DND-41 (cell line): ENCODE measurements at places on chromosomes 2 and 18.

GRCh38 chr2:169065422-169065821, 3.9 kb upstream of the DHRS9 start:
- no peak for DNase-seq

GRCh38 chr2:10331702-10332401, 29.1 kb downstream of the HPCAL1 start:
- DNase-seq: no peak

DNA sequence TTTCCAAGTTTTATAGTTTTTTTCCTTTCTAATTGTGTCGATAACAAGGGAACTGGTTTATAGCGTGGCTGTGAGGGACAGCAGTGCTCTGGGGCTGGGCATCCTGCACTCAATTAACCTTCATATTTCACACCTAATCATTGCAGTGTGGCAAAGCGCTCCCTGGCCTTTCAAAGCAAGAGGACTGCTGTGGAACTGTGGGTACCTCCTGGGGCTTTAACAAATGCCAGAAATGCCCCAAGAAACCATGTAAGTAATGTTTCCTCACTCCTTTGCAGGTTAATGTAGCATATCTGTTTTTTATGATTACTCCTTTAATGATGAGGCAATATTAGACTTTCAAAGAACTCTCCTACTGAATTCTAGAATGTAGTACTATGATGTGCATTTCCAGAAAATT, 259.0 kb upstream of the RASGRP3 start:
- DNase-seq: no peak

- DNase-seq: no peak
Observed at GRCh38 chr2:120885321-120885720, 149.7 kb downstream of the GLI2 start.

- peak; percentile 17 for DNase-seq
Observed at GRCh38 chr2:172446474-172447063, 19.2 kb downstream of the ITGA6 start.

- no peak for DNase-seq
Observed at GRCh38 chr2:21812766-21813165, 689.0 kb downstream of the TDRD15 start.

DNA sequence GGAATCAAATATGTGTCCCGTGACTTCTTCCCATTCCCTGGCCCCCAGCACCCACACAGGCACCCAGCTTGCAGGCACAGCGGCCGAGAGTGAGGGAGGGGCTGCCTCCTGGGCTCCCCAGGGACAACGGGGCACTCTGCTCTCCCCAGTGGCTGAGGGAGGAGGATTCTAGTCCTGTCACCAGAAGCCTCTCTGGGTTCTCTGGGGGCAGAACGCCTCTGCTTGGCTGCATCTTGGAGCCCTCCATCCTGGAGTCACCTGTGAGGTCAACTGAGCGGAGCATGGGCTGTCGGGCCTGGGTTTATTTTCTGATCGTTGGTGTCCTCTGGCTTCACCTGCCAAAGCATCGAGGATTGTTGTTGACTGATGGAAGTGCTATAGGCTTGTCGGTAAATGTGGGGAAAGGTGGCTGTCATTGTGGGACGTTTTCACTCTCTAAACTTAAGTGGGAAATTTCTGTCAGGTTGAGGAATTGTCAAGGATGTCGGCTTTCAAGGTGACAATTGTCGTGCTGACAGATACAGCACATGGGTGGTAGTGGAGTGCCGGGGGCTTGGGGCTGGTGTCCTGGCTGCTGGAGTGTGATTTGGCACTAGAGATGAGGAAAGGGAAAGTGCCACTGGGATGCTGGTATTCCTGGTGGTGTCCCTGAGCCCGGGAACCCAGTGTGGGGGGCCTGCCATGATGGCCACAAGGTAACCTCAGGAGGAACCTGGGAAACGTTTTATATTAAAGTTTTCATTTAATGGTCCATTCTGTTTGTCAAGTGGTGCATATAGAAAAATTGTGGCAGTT, 13.6 kb downstream of the SH3RF3 start:
- no peak for DNase-seq

- no peak for DNase-seq
Observed at GRCh38 chr2:19882286-19882685, 19.5 kb downstream of the TTC32 start.

DNA sequence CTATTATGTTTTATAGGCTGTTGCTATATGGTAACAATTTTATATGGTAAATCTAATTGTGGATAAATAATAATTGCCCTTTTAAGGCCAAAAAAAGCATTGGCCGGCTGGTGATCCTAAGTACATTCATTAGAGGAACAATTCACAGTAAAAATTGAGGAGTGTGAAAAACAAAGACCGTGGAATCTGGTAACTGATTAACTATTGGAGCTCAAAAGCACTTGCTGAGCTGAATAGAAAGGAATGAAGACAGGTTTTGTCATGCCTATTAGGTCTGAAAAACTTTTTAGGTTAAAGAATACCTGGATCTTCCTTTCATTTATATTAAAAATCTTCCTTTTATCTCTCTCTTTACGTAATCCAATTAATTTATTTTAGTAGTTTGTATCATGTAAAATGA, 18.5 kb upstream of the RBBP8 start:
- DNase-seq: no peak

DNA sequence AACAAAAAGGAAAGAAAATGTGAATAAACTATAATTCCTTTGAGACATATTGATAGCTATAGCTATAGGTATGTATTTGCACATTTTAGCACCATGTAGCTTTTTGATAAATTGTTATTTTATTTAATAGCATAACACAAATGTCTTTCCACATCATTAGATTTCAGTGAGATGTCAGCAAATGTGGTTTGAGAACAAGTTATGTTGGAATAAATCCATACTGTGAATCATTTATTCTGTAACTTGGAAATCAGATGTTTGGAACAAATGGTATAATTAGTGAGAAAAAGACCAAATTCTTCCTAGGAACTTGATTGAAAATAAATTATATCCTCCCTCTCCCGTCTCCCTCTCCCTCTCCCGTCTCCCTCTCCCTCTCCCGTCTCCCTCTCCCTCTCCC, 62.8 kb downstream of the NABP1 start:
- no peak for DNase-seq

DNA sequence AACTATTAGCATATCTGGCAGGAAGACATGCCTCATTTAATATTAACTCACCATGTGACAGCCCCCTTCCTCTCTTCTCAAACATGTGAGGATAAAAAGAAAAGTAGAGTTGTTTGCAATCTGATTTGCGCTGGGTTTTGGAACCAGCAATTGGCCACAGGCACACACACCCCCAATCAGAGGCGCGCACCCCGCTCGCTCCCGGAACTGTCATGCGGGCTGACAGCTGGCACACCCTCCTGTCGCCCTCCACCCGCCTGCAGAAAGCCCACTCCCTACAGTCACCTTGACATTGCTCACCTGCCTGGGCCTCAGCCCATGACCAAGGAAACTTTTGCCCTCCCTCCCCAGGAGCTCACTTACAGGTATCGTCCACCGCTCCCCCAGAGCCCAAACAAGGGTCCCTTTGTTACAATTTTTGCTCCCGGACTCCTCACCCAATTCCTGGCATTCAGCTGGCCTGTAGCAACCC, 1.1 kb downstream of the COBLL1 start:
- no peak for DNase-seq

DNA sequence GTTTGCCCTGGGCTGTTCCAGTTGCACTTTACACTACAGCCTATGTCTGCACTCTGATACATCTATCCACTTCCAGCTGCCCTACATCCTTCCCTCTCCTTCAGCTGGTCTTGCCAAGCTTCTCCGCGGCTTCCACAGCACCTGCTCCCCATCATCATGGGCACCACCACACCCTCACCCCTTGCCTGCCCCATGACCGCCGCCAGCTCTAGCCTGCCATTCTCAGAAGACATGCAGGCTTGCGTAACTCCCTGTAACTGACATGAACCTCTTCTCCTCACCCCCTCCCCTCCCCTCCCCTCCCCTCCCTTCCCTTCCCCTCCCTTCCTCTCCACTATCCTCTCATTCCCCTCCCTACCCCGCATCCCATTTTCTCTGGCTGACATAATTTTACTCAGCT, 46.0 kb downstream of the PAX8 start:
- DNase-seq: no peak

DNA sequence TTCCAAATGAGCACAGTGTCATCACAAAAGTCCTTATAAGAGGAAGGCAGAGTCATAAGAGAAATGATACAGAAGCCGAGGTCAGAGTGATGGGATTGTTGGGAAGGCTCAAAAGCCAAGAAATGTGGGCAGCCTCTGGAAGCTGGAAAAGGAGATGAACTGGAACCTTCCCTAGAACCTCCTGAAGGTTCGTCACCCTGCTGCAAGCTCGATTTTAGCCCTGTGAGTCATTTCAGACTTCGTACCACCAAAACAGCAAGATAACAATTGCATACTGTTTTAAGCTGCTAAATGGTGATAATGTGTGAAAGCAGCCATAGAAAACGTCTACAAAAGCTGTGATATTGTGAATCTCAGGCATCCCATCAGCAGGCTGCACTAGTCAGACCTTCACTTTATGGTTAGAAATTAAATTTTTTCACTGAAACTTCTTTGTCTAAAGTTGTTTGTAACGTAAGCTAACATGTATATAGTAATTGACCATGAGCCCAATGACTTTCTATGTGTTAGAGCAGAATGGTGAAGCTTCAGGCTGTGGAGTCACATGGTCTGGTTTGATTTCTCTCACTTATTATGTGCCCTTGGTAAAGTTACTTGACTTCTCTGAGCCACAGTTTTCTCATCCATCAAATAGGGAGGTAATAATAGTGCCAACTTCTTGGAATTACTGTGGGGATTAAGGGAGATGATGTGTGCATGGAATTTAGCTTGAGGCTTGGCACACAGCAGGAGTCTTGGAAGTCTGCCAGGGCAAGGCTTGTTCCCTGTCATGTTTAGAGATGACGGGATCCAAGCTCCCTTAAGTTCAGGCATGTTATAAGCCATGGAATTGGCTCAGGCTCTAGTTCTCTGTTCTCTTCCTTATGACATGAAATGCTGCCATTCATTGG, 132.0 kb upstream of the CCDC195 start:
- no peak for DNase-seq

DNA sequence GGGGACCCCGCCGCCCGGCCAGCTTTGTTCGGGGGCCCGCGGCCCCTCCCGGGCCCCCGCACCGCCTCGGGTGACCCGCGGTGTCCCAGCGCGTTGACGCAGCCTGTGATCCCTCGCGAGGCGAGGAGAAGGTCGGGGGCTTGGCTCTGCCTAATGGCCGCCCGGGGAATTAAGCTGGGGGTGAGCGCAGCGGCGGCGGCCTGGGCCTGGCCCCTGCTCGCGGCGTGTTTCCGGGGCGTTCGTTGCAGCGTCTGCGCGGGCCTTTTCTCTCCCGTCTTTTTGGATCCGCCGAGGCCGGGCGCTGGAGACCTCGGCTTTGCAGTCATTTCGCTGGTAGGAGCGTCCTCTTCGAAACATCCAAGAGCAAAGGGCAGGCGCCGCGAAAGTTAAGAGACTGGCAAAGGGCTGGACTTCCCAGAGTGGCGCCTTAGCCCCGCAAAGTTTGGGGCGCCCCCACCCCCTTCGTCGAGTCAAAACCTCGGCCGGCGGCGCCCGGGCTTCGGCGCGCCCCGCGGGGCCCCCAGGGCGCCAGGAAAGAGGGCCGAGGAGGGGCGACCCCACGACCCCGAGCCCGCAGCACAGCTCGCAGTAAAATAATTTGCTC, 1.3 kb downstream of the SALL3 start:
- DNase-seq: no peak

- DNase-seq: no peak
Observed at GRCh38 chr18:48796491-48797205, 154.1 kb downstream of the SMAD7 start.

- no peak for DNase-seq
Observed at GRCh38 chr2:148058641-148059040, 37.8 kb downstream of the MBD5 start.

GRCh38 chr18:25518716-25519053, 166.7 kb upstream of the ZNF521 start:
- no peak for DNase-seq

- DNase-seq: no peak
Observed at GRCh38 chr2:138029276-138029675, 65.0 kb downstream of the HNMT start.

GRCh38 chr2:40097691-40098385, 318.8 kb upstream of the THUMPD2 start:
- DNase-seq: no peak

DNA sequence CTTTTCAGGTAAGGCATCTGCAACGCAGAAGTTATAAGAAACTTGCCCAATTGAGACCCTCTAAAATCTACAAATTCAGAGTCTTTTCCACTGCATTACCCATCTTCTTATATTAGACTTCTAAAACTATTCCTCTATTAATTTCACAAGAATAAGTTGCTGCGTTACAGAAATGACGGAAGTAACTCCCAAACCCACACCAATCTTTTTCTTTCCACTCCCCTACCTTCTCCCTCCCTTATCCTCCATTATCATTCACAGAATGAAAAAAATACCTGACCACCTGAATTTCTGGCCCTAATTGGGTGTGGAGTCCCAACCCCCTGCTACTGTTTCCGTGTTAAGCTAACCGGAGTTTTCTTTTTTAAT, 689 bp downstream of the RPRD1A start:
- DNase-seq: no peak

DNA sequence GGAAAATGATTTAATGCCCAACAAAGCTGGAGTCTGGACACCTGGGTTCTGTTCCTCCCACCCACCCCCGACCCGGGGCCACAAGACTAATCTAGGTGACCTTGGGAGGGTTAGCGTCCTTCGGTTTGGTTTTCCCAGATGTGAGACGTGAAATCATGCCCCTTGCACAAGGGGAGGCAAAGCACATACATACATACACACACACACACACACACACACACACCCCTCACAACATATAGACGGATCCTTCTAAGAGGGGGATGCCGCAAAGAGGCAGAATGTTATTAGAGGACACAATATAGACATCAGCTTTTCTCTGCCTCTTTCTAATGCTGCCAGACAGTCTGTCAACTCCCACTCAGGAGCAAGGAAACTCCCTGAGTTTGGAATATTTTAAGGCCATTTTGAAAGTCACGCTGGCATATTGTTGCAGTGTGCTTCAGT, 616 bp upstream of the RBMS1 start:
- peak; percentile 18 for DNase-seq

DNA sequence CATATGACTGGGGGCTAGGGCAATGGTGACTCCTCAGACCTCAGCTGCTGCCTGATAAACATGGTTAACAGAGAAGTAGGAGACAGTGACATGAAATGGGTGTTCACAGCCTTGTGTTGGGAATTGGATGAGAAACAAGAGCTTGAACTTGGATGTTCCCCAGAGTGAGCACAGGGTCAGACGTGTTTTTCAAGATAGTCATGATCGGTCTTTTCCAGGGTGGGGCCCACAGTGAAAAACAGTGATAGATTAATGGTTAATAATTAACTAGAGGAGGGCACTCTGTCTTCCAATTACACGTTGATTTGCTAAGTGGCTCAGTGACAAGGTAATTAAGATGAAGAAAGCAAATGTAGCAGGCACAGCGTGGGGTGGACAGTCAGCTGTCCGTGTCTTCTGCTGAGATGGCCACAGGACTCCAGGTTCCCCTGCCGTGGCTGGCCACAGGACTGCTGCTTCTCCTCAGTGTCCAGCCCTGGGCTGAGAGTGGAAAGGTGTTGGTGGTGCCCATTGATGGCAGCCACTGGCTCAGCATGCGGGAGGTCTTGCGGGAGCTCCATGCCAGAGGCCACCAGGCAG, at the start of gene UGT1A3:
UGT1A3 (plus strand) TSS at position 320 of the 579 bp plus-strand sequence; CDS start at position 405, 85 bp downstream.
- no peak for DNase-seq

GRCh38 chr2:86414996-86415395, 26.2 kb upstream of the KDM3A start:
- DNase-seq: no peak

GRCh38 chr2:62578803-62579640, 73.0 kb upstream of the TMEM17 start:
- no peak for DNase-seq
